ENCODE measurements at places on chromosomes 7 and 10.
A peak's percentile ranks its signal among the peaks of the same experiment; 100 is the strongest.

GRCh38 chr7:139600306-139600705 lies 76.8 kb downstream of the CLEC2L start:
- no peak for DNase-seq

DNA sequence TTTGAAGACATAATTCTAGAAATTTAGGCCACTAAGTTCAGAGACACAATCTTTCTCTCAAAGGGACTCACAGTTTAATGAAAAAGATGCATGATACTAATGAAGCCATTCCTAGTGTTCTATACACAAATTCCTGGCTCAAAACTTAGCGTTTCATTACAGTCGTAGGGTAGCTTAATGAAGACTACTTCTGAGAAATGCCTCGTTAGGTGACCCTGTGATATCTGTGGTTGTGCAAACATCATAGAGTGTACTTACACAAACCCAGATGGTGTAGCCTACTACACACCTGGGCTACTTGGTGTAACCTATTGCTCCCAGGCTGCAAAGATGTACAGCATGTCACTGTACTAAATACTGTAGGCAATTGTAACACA lies 488 bp upstream of the CHCHD3 start:
- no peak for DNase-seq

- no peak for DNase-seq
Measured at GRCh38 chr10:88457660-88458059, 125.5 kb downstream of the RNLS start.

DNA sequence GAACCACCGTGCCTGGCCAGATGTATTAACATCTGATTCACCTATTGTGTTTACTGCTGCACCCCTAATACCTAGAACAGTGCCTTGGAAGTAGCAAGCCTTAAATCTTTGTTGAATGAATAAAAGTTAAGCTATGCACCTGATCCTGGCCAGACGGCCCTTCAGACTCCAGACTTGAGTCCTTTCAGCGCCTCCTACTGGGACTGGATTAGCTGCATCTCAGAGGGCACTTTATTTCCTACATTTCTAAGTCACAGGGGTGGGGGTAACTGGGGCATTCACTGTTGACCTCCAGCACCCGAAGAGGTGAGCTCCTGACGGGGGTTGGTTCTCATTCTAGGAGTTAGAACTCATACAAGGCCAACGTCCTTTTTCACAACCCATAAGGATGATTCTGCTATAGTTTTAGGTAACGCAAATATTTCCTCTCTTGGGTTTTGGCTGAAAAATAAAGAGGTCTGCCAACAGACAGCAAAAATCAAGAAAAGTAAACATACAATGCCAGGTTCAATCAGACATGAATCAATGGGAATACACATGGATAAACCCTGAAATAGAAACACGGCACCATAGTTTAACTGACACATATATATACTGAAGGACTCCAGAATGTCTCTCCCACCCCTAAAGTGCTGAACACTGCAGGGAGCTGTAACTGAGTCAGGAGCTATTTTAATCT lies 48.0 kb upstream of the DLG5 start:
- DNase-seq: no peak

DNA sequence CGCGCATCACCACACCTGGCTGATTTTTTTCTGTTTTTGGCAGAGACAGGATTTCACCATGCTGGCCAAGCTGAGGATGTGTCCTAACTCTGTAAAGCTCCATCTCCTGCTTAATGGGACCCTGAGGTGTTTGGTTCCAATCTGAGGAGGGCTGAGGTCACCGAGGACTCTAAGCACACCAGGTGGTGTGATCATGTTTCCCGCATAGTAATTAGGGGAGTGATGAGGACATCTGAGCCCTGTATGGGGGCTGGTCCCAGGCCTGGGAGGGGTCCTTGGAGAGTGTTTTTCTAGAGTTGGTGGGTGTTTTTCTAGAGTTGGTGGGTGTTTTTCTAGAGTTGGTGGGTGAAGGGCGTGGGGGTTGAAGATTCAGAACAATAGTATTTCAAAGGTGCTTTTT lies 3.0 kb upstream of the ABHD11 start:
- DNase-seq: no peak

DNA sequence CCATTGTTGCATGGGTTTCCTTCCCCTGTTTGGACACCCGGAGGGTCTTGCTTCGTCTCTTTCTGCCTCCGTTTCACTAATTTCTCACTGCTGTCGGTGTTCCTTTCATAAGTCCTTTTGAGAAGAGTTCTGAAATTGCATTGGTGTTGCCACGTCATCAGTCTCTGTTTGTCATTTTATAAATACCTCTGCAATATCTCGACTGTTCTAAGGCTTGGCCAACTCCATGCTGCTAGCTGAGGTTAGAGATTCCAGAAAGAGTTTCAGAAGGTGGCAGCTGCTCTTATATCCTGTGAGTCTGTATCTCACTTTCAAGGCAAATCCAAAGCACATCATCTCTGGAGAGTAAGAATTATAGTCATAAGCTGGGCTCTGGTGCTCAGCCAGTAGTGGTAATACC lies 148.0 kb upstream of the INSYN2A start:
- no peak for DNase-seq

DNA sequence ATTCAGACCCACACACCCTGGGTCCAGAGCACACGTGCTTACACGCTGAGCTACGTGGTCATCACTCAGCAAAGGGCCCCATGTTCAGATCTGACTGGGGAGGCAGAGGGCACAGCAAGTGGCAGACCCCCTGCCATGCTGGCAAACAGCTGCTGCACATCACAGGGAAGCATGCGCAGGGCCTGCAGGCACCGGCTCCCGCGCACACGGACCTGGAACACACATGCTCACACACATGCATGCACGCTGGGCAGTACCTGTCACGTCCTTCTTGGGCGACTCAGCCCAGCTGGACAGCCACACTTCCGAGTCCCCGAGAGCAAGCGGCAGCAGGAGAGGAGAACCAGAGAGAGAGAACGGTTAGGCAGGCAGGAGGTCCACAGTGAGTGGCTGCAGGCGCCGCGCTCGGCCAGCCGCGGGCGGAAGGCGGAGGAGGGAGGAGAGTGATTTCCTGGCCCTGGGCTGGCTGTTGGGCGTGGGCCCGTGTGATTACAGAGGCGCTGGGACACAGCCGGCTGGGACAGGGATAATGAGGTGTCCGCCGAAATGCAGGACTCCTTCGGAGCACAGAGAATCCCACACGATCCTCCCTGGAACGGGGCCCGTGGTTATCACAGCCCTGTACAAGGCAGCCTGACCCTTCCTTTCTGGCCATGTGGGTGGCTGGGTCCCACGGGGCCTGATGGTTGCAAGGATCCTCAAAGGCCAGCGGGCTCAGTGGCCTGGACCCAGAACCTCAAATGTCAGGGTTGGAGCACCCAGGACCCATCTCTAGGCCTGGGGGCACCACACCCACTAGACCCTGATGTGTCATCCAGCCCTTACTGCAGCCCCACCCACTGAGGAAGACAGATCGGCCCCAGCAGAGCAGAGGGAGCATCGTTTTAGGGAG lies 175.1 kb downstream of the NEURL1 start:
- DNase-seq: no peak

DNA sequence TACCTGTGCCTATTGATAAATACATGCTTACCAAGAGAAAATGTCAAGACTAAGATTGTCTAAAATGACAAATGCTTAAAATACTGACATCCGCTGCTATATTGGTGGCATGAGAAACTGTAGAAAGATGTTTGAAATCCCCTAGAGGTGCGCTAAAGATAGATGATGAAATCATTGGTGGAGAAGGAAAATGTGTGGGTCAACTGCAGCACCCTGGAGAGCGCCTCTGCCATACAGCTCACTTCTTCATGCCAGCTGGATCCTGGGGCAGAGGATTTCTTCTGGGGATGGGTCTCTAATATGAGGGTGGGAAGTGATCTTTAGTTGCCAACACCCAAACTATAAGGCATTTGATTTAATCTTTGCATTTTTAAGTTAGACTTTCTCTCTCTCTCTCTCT lies 680.4 kb upstream of the POM121L12 start:
- no peak for DNase-seq

GRCh38 chr7:15330943-15331342 lies 230.9 kb downstream of the AGMO start:
- DNase-seq: no peak

DNA sequence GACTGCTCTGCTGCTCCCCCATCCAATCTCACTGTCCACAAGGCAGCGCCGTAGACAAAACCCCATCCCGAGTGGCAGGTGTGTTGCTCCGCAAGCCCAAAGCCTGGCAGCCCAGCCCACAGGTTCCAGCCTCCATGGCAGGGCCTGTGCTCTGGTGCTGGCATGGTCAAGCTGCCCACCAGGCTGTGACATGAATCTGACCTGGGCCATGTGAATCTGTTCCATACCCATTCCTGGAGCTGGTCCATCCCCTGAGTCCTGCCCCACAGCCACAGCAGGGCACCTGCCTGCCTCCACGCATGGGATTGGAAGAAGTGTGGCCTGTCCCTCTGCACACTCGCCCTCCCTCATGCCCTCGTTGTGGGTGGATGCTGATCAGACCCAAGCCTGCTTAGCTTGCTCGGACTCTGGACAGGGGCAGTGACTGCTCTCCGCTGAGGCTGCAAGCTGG lies 128.8 kb downstream of the PTPN20 start:
- no peak for DNase-seq

GRCh38 chr10:77350711-77351119 lies 286.9 kb downstream of the KCNMA1 start:
- peak; percentile 51 for DNase-seq

DNA sequence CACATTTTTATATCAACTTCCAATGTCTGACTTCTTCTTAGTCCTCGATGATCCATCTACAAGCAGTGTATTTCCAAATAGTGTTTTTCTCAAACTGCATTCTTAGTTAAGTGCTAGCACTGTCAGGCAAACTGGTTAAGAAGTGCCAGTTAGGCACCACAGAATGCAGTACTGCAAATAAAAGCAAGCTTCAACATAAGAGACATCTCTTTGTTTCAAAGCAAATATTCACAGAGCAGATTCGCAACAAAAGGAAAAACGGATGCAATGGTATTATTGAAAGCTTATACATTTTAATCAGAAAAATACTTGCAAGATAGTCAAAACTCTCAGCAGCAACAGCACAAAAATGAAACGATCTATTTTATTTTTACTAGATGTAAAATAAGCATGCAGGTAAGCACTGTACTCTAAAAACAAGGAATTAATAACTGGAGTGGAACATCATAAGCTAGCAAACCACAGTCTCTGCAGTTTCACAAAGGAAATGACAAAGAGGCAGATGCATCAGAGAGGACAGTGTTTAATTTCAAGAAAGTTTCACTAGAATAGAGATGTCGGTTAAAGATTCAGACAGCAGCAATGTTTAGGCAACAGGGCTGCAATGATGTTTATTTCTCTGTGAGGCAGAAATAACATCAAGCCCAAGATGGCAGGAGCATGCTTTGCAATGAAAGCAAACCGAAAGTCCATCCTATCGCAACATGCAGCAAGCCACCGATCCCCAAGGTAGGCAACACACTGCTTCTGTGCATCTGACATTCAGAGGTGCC lies 82.0 kb downstream of the FGFR2 start:
- no peak for DNase-seq

DNA sequence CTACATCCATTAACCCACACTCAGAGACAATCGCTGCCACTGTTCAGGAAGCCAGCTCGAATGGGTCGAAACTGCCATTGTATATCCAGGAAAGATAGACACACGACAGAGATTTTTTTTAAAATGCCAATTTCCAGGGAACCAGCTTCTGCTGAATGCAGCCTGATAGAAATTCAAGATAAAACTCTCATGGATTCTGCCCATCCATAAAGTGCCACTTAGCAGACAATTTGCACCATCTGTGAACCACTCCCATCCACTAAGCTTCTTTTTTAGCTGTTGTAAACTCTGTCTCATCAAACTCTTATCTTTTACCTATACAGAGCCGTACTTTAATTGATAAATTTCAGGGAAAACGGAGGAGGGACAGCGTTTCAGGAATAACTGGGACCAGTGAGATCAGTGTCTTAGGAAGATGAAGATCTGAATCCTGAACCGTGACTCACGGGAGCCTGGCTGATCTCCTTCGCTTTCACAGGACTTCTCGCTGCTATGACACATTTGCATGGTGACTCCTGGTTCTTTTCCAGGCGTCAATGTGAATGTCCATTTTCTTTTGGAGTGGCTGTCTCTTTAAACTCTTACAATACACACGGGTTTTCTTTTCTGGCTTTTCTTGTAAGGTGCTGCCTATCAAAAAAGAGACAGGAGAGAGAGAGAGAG lies 103.4 kb downstream of the FAM204A start:
- peak; percentile 13 for DNase-seq

DNA sequence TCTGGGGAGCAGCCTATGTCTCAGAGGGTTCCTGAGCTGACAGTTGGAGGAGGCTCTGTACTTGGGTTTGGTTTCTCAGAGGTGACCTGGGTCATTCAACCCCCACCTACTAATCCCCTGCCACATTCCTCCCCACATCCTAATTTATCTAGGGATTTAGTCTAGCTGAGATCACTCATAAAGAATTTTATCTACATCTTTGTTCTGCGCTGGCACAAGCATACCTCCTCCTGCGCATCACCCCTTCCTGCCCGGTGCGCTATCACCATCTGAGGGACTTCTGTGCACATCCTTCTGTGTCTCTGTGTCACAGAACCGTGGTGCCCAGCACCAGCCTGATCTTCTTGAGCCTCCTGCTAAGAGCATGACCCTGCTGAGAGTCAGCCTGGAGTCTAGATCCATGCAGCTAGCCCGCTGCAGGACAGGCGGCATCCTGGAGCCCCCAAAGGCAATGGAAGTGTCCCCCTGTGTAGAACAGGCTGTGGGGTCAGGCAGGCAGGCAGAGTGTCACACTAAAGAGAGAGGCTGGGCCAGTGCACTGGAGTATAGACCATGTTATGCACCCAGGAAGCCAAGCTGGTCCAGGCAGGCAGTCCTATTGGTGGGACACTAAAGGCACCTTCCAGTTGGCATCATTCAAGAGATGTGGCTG lies 63.6 kb downstream of the ARHGAP22 start:
- no peak for DNase-seq

- no peak for DNase-seq
Measured at GRCh38 chr7:17300012-17300411, 1.6 kb downstream of the AHR start.

DNA sequence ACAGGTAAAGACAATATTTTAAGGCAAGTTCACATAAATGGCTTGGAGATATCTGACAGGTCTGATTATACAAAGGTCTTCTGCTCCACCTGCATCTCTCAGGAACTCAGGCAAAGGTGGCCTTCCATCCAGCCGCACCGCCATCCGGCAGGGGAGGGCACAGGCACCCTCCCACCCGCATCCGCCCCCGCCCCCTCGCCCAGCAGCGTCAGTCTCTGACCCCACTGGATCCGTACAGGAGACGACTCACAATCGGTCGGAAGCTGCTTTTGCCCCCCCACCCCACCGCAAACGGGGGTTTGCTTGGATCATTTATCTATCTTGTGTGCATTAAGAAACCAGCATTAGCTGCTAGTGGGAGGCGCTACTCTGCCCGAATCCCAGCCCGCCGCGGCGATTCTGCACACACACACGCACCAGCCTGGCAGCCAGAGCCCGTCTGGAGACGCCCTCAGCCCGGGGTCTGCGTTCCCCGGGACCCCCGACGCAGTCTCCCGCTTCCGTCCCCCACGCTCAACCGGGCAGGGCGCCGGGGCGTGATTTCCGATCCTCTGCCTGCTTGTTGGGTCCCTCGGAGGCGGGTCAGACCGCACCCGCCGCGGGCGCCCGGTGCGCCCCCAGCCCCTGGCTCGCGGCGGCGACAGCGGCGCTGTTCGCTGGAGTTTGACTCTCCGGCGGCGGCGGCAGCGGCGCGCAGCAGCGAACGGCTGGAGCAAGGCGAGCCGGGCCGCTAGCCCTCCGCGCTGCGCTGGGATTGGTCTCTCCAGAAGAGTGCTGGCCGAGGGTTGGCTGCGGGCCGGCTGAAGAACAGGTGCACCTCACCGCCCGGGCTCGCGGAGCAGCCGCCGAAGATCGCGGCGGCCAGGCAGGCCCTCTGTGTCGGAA lies 820 bp upstream of the NRG3 start:
- DNase-seq: no peak

Measured in stimulated activated effector memory CD8-positive, alpha-beta T cell treated with anti-CD3 and anti-CD28 coated beads, Interleukin-12 subunit alpha, Interleukin-12 subunit beta, amount 100 ng/mL, for 72 hours (primary cell).